CD8-positive, alpha-beta T cell (primary cell): ENCODE measurements at places on chromosomes 5 and 9. TPM values are rescaled to one million over a fixed set of nuclear protein-coding genes. Genes with fewer than 3 reads are reported as not detected.

DNA sequence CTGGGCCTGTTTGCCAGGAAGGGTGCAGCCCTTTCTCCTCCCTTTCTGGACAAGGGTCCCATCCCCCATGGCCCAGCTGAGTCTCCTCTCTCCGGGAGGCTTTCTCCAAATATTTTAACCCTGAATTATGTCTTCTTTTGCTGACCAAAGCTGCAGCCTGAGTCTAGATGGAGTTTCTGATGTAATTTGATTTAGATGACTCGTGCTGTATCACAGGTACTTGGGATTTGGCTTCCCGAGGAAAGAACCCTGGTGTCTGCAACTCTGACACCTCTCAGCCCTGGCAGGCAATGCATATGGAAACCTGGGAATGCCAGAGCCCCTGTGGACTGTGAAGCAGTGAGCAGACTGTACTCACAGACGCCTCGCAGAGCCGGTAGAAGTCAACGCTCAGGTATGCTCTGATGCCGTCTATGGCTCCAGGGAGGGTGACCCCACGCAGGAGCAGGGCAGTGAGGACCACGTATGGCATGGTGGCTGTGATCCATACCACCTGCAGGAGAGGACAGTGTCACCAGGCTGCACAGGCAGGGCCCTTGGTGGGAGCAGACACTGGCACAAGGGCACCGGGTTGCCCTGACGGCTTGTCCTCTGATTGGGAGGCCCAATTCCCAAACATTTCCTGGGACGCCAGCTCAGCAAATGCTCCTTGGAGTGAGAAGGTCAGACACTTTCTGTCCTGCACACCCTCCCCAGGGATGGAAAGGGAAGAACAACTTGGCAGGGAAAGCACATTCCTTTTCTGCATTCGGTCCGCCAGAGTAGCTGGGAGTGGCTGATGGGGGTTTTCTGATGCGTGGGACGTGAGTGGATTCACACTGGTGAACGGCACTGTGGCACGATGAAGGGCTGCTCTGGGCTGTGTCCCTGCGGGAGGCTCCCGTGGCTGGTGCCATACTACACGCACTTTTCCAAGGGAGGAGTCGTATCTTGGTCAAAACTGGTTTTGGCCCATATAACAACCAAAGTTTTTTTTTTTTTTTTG lies 24.7 kb downstream of the SLC6A3 start:
- DNase-seq = no peak

DNA sequence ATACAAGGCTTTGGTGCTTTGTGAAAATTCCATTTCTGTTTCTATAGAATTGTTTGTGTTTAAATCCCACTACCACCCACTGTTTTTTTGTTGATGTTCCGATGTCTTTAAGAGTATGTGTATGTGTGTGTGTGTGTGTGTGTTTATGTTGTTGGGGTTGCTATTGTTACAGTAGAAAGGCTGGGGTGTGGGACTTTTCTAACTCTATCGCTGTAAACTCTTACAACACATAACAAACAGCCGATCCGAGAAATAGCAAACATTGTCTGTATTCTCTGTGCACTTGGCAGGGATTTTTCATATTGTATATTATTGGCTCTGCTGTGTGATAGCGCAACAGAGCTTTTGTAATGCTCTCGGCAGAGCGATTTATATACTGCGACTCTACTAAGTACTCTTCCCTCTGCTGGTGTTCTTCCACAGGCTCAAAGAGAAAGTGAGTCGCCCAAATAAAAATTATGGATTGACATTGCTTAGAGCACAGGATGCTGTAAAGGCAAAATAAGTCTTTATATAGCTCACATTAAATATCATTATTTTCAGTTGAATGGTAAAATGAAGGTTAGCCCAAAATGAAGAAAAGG lies 492.2 kb upstream of the ARRDC3 start:
- DNase-seq = no peak

DNA sequence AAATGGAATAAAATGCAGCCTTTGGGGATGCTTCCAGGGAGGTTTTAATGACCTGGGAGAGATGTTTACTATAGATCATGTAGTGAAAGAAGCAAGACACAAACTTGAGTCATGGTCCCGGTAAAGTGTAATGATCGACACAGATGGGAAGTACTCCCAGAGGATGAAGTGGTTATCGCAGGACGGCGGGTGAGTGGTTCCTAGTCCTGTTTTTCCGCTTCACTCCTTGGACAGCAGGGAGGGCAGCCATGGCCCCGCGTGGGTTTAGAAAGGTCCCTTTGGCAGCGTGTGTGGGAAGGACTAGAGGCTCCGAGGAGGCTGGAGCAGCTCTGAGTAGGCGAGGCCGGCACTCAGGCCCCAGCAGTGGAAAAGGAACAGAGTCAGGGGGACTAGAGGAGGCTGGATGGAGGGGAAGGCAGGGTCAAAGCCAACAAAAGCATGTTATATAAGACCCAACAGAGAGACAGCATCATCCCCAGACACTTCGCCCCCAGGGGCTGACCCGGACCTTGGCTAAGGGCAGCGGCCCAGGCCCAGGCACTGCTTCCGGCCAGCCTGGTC lies 49.2 kb upstream of the STXBP1 start:
- no peak for DNase-seq

DNA sequence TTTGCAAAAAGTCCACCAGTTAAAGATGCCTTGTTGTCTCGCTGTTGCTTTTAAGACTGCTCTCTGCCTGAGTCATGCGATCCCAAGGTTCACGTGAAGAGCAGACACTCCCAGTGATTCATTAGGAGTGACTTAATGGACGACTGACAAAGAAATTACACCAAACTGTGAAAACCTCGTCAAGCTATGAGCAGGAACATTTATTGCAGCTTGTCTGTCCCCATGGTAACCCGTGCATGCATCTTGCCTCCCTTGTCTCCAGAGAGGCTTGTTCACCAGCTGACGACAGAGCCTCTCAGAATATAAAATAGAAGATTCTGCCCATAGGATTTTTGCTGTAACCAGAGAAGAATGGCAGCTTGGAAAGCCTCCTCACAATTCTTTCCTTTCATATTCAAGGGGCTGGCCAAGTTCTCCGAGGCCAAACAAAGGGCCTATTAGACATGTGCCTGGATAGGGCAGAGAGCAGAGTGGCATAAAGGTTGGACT lies 352.7 kb downstream of the SPOCK1 start:
- DNase-seq = no peak

DNA sequence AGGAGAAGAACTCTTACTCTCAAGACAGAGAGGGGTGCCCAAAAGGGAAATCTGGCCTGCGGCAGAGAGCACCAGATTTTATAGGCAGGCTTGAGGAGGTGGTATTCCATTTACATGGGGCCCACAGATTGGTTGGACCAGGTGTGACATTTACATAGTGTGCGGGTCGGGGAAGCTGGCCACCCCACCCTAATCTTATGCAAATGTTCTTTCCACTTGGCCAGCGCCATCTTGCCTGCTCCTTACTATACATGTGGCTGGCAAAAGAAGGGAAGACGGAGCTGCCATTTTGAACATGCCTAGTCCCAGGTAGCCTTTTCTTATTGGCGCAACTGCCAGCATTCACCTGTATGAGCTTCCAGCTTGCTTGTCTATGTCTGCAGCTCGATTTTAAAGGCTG lies 34.8 kb downstream of the PLEKHG4B start:
- no peak for DNase-seq

DNA sequence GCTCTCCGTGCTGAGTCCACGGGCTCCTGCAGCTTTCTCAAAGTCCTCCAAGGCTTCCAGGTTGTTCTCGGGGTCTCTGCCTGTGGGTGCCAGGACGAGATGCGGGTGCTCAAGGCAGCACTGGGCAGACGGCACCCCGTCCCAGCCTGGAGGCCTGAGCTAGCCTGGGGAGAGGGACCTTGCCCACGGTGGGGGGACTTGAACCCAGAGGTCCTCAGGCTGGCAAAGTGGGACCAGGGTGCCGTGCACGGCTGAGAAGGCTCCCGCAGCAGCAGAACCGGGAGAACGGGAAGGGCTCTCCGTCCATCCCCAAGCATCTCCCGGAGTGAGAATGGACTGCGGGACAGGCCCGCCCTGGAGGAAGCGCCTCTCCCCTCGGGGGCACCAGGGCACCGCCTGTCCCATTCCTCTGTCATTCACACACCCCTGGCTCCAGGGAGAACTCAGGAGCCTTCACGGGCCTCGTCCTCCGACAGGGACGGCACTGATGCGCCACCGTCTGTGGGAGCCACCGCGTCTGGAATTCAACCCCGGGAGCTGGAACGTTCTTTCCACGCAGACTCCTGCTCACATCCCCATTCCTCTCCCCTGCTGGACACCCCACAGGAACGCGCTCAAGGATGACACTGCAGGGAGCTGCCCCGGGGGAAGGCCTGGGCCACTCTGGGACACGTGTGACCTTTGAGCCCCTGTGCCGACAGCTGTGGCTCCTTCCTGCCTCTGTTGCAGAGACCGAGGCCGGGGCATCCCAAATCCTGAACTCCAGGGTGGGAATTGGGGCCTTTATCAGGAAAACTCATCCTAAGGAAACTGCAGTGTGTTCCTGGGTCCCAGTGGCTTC lies 16.3 kb upstream of the OBP2B start:
- no peak for DNase-seq

GRCh38 chr5:34626036-34626435 lies 30.1 kb upstream of the RAI14 start:
- DNase-seq = no peak

DNA sequence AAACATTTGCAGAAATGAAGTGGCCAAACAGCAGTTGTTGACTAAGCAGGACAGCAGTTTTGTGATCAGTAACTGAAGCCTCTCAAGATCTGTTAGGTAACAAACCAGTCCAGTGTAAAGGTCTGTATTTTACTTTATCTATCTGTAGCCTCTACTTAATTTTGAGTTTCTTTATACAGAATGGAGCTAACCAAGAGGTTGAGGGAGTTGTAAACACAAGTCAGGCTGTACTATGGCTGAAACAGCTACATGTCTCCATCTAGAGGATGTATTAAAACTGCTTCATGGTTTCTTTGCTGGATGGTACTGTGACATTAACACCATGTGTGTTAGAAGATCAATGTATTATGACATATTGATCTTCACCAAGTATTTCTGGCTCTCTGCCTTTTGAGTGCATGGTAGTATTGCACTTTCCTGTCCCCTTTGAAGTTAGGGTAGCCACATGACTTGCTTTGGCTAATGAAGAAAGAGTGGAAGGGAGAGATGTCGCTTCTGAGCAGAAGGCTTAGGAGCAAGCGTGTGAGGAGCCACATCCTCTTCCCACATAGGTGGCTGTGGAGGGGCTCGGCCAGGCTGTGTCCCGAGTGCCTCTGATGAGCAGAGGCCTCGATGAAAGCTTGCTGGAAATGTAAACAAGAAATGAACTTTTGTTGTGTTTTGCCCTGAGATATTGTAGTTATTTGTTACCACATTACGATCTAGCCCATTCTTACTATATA lies 105.6 kb upstream of the PCA3 start:
- DNase-seq = no peak

- no peak for DNase-seq
These were observed 24.1 kb upstream of the CDH9 start for GRCh38 chr5:27062451-27062850.

DNA sequence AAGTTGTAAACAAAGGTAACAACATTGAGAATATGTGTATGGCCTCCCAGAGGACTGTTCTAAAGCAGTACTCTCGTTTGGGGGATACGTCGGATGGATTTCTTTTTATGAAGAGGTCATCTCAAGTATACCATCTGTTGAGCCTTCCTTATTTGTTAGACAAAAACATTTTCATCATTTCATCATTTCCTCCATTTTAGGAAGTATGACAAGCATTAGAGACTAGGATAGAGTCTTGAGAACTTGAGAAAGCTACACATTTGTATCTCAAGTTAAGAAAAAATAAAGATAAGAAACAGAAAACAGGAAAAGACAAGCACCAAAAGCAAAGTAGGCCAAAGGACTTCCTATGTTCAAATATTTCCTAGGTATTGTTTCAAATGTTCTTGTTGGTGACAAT lies 307.0 kb downstream of the EFNA5 start:
- no peak for DNase-seq

DNA sequence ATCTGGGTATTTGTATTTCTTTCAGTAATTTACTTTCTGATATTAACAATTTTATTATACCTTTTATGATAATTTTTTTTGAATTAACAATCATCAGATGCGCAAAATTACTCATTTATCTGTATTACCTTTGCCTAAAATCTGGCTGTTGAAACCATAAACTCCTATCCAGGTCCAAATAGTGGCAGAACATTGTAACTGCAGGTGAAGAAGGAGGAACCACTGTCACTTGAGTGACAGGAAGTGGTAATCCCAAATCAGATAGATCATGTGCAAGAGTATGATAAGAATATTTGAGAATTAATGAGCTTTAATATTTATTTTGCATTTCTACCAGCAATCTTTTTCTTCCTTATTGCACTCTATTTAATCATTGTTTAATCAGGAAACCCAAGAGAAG lies 139.3 kb upstream of the TLE4 start:
- no peak for DNase-seq

DNA sequence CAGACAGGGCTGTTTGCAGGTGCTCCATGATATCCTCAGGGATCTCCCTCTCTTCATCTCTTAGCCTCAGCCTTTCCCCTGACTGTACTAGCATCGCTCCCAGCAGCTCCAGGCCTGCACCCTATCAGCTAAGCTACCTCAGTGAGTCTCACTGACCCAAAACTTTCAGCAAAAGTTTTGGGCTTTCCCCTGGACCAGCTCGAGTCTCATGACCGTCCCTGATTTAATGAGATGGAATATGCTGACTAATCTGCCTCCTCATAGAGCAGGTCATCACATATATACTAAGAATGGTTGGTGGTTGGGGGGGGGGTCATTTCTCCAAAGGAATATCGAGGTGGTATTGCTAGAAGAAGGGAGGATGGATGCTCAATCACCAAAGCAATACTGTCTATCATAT lies 151.5 kb downstream of the NR3C1 start:
- no peak for DNase-seq

- peak; percentile 3 for DNase-seq
These were observed 321.0 kb downstream of the AGTPBP1 start for GRCh38 chr9:85420750-85421149.

GRCh38 chr9:127612939-127613582 lies 984 bp downstream of the STXBP1 start:
- DNase-seq = peak; percentile 35

DNA sequence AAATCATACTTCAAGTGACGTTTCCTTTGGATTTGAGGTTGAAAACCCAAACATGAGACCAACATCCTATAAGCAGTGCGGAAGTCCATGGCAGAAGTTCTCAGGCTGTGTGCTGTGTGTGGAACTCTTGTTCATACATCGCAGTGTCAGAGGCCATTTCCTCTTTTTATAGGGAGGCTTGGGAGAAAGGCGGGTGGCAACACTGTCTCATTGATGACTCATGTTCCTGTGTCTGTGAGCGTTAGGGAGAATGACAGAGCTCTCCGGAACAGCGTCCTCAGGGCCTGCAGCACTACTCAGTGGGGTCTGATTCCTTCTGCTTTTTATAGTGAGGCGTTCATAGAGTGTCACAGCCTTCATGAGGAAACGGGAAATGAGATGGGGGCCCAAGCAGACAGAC lies 98.8 kb upstream of the BASP1 start:
- peak; percentile 41 for DNase-seq

Gene GFI1B
- not detected for total RNA-seq

Gene CWC27
- total RNA-seq = 15.5 TPM

Gene PCDHB2
- not detected for total RNA-seq

Gene IRX1
- total RNA-seq = not detected

Gene GPR151
- total RNA-seq = not detected

Gene GABRA1
- not detected for total RNA-seq

Gene CHSY3
- total RNA-seq = not detected

Gene CNTNAP3B
- not detected for total RNA-seq

Gene EGR1
- total RNA-seq = 12.7 TPM
